ENCODE measurements at places on chromosomes 1 and 21.

- no peak for DNase-seq
These were observed 128.2 kb downstream of the ATG4C start for GRCh38 chr1:62912028-62912638.

DNA sequence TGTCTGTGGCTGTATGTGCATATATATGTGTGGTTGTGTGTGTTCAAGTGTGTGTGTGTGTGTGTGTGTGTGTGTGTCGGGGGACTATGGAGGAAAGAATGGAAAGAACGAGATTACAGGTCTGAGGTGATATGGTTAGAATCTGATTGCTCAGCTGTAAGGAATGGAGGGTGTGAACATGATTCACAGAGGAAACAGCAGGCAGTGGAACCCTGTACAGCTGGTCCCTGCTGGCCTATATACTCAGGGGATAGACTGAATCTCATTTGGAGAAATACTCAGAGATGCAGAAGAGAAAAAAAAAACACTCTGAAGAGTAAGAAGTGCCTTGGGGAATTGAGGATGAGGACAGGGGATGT, 180.1 kb upstream of the ESRRG start:
- DNase-seq: no peak

- DNase-seq: no peak
These were observed 126.7 kb downstream of the LIPI start for GRCh38 chr21:14084068-14084501.

- DNase-seq: no peak
These were observed 1285.8 kb upstream of the NCAM2 start for GRCh38 chr21:19712441-19712840.

DNA sequence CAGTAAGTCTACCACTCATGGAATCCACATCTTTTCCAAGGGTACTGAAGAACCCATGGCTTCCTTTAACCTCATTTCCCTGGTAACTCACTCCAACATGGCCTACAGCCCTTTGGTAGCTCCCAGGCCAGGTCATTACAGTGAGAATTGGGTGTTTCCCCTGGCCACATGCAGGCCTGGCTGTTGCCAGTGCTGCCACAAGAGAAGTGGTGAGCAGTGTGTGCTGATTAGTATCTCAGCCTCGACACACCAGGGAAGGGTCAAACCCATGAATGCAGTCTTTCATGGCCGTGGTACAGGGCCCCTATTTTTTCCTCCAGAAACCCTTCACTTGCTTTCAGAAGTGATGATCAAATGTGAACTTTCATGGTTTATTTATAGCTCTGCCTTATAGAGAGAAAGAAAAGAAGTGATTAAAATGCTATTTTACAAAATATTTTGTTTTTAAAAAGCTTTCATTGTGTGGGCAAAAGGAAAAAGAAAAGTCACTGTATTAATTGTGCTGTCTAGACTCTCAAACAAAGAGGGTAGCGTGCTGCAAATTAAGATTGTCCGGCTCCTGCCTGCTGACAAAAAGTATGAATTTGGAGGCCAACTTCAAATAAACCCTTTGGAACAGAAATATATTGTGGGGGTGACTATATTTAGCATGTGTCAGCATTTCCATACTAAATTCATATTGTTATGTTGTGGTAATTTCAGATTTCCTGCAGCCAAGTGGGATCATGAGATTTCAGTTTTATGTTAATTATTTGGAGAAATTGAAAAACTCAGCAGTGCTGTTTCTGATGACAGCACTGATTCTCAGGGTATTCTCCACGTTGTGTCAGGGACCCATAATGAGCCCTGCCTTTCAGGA, 62.0 kb upstream of the HOOK1 start:
- no peak for DNase-seq
